Activated T-helper 17 cell treated with anti-CD3 and anti-CD28 coated beads, Interleukin-2, amount 50 U/mL, for 72 hours (primary cell): ENCODE measurements at places on chromosomes 16 and 17. TPM values are rescaled to one million over a fixed set of nuclear protein-coding genes. Genes with fewer than 3 reads are reported as not detected.

The TLCD3B gene
- 1.9 TPM for total RNA-seq

The TMEM88 gene
- 3.2 TPM for total RNA-seq

DNA sequence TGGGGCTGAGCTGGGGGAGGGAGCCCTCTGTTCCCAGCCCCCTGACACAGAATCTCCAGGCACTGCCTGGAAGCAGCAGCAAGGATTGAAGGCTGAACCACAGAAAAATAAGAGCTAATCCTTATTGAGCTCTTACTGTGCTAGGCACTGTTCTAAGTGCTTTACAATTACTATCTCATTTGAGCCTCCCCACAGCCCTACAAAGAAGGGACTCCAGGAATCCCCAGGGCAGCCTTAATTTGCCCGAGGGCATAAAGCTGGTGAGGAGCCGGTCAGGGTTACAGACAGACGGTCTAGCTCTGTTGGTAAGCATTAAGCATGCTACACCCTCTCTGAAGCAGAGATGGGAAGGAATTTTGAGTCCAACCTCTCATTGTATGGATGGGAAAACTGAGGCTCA is 7.0 kb downstream of the SAMD14 start:
- ATAC-seq, result no peak

GRCh38 chr17:41658846-41659245 is 29.8 kb upstream of the EIF1 start:
- ATAC-seq, result no peak

GRCh38 chr16:17032332-17032731 is 438.4 kb downstream of the XYLT1 start:
- no peak for ATAC-seq

The MCRIP2 gene
- 29.2 TPM for total RNA-seq

- no peak for ATAC-seq
These were observed 393.5 kb upstream of the MON1B start for GRCh38 chr16:76797457-76797856.

The OR1E2 gene
- not detected for total RNA-seq

GRCh38 chr17:57135789-57136291 is 50.8 kb downstream of the AKAP1 start:
- ATAC-seq, result no peak

The GP1BA gene
- not detected for total RNA-seq
